ENCODE measurements at places on chromosomes 3 and 15. TPM values are rescaled to one million over a fixed set of nuclear protein-coding genes. Genes with fewer than 3 reads are reported as not detected.

DNA sequence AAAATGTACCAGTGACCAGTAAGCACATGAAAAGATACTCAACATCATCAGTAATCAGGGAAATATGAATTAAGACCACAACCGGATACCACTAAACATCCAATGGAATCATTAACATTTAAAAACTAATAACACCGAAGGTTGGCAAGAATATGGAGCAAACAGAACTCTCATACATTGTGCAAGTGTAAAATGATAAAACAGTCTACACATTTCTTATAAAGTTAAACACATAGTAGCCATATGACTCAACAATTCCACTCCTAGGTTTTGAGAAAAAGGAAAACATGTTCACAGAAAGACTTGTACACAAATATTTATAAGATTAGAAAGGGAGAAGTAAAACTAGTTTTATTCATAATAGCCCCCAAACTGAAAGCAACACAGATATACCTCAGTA lies 60.3 kb upstream of the SLCO2A1 start:
- no peak for DNase-seq

GRCh38 chr15:95174301-95175259 lies 943.2 kb downstream of the MCTP2 start:
- no peak for DNase-seq

DNA sequence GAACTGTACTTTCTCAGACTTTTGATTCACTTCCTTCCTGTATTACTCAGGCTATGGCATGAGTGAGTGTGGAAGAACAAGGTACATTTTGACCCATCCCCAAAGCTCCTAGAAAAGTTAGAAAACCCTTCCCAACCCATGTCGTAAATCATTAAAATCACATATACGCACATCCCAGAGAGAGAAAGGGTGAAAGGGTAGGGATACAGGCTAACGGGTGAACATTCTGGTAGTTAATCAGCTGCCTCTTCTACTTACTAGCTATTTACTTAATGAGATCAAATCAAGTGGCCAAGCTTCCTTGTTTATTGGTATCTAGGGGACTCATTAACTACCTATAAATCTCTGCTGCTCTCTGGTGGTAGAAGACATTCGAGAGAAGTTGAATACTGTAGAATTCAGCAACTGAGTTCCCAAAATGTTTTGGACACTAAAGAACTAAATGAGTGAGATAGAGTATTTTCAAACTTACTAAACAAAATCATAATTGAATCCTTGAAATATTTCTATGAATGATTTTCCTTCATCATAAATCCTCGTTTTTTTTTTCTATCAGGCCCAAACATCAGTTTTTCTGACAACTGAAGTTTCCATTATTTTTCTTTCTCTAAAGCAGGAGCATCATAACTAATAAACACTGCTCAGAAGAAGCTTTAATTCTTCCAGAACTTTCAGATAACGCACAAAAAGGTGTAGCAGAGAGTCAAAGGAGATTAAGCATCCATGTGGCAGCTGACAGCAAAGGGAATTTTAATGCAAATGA lies 124.2 kb downstream of the IMPG2 start:
- DNase-seq, result peak; percentile 32

DNA sequence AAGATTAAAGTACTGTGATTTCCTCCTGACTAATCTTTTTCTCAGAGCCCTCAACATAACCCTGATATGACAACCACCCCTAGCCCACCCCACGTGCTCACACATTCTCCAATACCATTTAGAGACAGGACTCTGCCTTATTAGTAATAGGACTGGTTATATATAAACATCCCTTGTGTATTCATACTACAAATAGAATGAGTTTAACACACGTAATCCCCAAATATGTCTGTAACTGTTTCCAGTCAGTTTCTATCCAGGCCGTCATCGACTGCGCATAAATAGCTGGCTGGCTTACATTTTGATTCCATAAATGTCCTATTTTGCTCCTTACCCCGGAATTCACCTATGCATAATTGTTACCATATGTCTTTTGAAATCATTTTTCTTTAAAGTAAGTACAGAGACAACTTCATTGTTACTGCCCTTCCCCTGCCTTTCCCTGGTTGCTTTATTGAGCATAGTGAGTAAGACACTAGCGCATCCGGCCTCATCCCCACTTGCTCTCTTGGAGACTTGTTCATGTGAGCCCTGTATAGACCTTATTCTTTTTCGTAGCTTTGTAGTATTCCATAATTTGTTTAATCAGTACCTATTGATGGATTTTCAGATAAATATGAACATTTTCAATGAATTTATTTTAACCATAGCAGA lies 3.5 kb upstream of the P2RY14 start:
- no peak for DNase-seq

- DNase-seq, result no peak
Observed at GRCh38 chr3:115617591-115617990, 5.7 kb upstream of the GAP43 start.

DNA sequence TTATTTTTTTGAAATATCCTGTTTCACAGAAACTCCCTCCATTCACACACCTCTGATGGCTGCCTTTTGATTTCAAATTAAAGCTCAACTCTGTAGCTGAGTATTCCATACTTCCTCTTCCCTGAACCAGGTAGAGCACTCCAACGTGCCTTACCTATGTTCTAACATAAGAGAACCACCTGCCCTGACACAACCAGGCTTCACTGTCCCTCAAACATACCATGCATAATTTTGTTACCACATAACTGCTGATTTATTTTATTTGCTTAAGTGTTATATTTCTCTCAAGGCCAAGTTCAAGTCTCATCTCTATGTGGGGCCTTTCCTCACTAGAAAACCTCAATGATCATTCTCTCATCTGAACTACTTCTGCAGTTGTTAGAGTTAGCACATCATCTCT lies 209.7 kb downstream of the P3H2 start:
- no peak for DNase-seq

- no peak for DNase-seq
Observed at GRCh38 chr3:157475921-157476414, 27.2 kb downstream of the VEPH1 start.

GRCh38 chr3:42741796-42742195 lies 31.3 kb downstream of the CCDC13 start:
- no peak for DNase-seq

DNA sequence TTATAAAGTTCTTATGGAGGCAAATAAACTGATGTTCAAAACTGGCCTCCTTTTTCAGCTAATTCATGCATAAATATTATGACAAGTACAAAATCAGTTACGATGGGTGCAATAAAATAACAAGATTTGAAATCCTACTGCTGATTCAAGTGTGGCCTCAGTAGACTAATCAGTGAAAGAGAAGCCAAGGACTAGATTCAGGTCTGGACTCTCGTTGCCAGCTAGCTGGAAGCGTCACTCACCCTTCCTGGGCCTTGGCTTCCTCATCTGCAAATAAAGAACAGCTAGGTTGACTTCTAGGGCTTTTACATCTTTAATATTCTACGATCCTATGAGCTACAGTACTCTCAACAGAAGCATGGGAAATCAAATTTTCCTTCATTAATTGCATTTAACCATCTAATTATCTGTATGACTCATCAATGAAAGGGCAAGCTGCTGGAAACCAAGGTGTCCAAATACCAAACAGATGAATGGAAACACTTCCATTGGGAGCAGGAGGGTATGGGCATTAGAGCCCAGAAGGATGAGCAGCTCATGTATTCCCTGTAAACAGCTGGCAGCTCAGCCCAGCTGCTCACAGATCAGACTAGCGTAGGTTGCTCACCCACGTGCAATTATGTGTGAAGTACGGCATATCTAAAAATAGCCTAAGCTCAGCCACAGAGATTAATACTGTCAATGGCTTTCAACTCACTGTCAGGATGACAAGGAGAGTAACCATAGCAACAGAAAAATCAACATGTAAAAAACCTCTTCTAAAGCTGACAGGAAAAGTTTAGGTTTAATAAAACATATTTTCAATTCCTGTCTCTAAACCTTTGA lies 294.8 kb downstream of the PLCL2 start:
- no peak for DNase-seq

GRCh38 chr3:69012100-69012799 lies 1.2 kb downstream of the EOGT start:
- DNase-seq, result peak; percentile 27

GRCh38 chr15:89105147-89105546 lies 16.9 kb downstream of the ABHD2 start:
- no peak for DNase-seq

GRCh38 chr3:4113811-4114522 lies 189.2 kb upstream of the SETMAR start:
- DNase-seq, result no peak

GRCh38 chr15:69478259-69478781 lies 25.7 kb downstream of the RPLP1 start:
- no peak for DNase-seq

GRCh38 chr3:81983382-81983781 lies 221.9 kb upstream of the GBE1 start:
- no peak for DNase-seq

- no peak for DNase-seq
Observed at GRCh38 chr3:141875893-141876380, 506 bp upstream of the ATP1B3 start.

DNA sequence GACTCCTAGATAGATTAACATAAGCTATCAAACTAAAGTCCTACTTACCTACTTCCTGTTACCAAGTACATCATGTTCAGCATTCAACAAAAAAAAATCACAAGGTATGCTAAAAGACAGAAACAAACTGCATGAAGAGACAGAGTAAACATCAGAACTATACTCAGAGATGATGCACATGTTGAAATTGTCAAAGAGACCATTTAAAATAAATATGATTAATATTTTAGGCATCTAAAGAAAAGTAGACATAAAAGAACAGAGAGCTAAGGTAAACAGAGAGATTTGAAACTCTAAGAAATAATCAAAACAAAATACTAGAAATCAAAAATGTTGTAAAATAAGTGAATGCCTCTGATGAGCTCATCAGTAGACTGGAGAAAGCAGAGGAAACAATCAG lies 224.8 kb upstream of the STAC start:
- DNase-seq, result no peak

DNA sequence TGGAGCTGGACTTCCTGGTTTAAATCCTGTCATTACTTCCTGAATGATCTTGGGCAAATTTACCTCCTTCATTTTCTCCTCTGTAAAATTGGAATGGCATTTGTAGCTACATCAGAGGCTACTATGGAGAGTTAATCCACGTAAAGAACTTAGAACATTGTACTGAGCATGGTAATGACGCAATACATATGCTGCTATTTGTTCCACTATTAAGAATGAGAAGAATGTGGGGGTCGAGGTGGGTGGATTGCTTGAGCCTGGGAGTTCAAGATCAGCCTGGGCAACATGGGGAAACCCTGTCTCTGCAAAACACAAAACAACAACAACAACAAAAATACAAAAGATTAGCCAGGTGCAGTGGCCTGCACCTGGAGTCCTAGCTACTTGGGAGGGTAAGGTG lies 250.6 kb downstream of the RYR3 start:
- DNase-seq, result no peak

DNA sequence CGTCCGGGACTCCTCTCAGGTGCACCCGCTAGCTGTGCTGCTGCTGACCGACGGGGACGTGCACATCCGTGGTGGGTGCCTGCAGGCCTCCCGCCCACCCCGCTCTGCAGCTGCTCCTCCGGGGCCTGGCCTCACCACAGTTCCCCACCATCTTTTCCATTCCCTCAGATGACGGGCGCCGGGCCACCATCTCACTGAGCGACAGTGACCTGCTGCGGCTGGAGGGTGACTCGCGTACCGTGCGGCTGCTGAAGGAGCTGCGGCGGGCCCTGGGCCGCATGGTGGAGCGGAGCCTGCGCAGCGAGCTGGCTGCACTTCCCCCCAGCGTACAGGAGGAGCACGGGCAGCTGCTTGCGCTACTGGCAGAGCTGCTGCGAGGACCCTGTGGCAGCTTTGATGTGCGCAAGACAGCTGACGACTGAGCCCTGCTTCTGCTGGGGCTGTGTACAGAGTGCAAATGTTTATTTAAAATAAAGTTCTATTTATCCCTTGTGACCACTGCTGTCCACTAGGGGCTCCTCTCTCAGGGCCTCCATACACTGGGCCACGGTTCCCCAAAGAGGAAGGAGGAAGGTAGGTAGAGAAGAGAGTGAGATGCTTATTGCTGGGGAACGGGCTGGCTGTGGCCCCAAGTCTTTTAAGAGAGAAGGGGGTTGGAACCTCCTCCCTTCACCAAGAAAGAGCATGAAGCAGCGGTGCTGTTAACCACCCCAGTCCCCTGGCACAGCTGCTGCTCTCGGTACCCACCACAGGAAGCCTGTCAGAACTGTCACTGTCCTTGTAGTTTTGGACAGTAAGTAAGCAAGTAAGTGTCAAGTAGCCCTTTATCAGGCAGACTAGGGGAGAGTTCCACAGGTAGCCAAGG lies 47.0 kb downstream of the DHX30 start:
- DNase-seq, result no peak

GRCh38 chr3:156230278-156230900 lies 110.0 kb downstream of the KCNAB1 start:
- no peak for DNase-seq

GRCh38 chr15:94844538-94845389 lies 613.4 kb downstream of the MCTP2 start:
- peak; percentile 84 for DNase-seq

GRCh38 chr3:99167071-99167470 lies 265.6 kb upstream of the DCBLD2 start:
- no peak for DNase-seq

- DNase-seq, result no peak
Observed at GRCh38 chr3:171227828-171228227, 201.3 kb upstream of the SLC2A2 start.

DNA sequence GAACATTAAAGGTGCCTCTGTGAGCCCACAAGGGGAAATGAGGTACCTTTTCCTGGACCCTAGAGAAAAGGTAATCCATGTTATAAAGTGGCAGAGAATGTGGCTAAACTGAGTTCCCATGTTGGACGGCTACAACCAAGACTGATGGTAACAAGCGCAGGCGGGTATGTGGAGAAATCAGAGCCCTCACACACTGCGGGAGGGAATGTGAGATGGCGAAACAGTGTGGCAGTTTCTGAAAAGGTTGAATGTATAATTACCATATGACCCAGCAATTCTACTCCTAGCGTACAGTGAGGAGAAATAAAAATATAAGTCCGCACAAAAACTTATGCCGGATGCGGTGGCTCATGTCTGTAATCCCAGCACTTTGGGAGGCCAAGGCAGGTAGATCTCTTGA lies 24.1 kb upstream of the SHISA5 start:
- DNase-seq, result no peak

- DNase-seq, result no peak
Observed at GRCh38 chr3:14829811-14830210, 11.0 kb downstream of the FGD5 start.

GRCh38 chr3:66442254-66443117 lies 58.3 kb downstream of the LRIG1 start:
- DNase-seq, result no peak

GRCh38 chr15:65028921-65029735 lies at the start of gene MTFMT:
TSS of gene MTFMT (minus strand) at chr15:65029639. CDS start at chr15:65029613, 26 bp downstream.
- no peak for DNase-seq

P2RY1 gene
- polyA plus RNA-seq, result 3.1 TPM

SPESP1 gene
- 5.5 TPM for polyA plus RNA-seq

SHF gene
- 16.0 TPM for polyA plus RNA-seq

C3orf49 gene
- polyA plus RNA-seq, result 0.72 TPM

CFAP44 gene
- 17.0 TPM for polyA plus RNA-seq

AHSG gene
- 2.7 TPM for polyA plus RNA-seq

GASK1A gene
- polyA plus RNA-seq, result 4.0 TPM

LRRC28 gene
- polyA plus RNA-seq, result 37.9 TPM

IMPG2 gene
- 0.33 TPM for polyA plus RNA-seq

LRRC34 gene
- 13.1 TPM for polyA plus RNA-seq

TRPM1 gene
- 0.18 TPM for polyA plus RNA-seq

WWTR1 gene
- polyA plus RNA-seq, result 111 TPM

TMCO5A gene
- polyA plus RNA-seq, result not detected
